ENCODE measurements at places on chromosomes 7 and 10.

DNA sequence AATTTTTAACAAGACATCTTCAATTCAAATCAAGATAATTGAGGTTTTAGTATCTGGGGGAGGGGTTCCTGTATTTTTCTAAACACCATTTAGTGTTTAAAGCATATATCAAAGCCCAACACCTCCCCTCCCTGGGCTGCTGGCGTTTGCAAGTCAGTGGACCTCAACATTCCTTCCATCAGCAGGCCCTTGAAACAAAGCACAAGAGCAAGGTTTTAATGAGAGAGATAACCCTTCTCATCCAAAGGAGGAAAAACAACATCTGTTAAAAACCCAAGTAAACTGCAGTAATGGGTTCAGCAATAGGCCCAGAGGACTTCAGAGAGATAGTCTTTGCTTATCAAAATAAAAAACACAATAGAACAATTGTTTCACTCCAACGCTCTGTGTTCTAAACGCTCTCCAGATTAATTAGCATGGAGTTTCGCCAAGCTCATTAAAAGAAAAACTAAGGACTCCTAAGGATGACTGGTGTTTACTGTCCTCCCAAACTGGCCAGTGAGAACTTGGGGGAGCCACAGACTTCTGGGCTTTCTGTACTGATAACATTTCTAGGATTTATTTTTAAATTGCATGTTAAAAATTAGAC, 2.5 kb downstream of the JCAD start:
- DNase-seq = no peak

GRCh38 chr10:92420546-92421275, 129.7 kb downstream of the MARCHF5 start:
- DNase-seq = no peak

DNA sequence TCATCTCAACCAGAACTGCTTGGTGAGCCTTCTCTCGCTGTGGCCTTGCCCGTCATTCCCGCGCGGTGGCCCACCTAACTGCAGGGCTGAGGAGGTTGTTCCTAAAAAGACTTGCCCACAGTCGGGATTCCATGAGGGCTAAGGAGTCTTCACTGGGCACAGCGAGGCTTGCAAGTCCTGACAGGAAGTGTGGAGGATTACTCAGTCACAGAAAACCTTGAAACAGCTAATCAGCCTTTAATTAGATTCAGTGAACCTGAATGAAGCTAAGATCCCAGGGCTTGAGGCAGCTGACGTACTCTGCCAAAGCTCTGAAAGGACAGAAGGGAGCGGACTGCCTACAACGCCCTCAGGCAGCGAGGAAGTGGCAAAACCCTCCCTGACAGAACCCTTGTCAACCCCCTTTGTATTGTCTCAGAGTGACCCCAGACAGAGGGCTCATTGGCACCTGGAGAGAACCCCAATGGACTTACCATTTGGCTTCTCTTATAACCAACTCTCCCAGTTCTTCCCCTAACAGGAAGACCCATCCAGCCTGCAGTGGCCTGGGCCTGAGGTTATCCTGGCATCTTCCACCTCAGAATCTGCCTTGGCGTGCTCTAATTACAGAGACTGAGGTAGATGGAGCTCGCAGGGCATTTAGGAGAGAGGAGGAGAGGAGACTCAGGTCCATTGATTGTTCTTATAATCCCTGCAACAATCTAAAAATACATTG, 2.5 kb upstream of the LAMB4 start:
- DNase-seq = no peak

DNA sequence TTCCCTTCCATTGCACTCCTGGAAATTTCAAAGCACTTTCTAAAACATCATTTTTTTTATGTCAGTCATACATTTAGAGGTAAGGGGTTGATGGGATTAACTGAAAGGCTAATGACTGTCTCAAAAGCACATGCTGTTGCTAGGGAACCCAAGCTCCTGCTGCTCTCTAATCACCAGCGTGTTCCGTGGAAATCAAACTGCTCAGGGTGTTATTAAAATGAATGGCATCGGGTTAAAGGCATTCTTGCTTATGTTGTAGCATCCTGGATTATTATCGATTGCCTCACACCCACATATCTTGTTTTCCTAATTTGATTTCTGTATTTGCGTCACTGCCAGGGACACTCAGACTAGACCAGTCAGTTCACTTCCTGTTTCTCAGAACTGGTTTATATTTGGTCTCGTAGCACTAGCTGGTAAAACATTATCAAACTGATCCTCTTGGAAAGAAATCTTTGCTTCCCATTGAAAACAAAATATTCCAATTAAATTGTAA, 216.5 kb upstream of the MKLN1 start:
- DNase-seq = no peak

- no peak for DNase-seq
Observed at GRCh38 chr10:126476246-126476645, 88.0 kb upstream of the ADAM12 start.

GRCh38 chr10:93464776-93465388, 17.3 kb downstream of the MYOF start:
- no peak for DNase-seq

GRCh38 chr7:70678621-70679251, 453.2 kb upstream of the GALNT17 start:
- DNase-seq = no peak

DNA sequence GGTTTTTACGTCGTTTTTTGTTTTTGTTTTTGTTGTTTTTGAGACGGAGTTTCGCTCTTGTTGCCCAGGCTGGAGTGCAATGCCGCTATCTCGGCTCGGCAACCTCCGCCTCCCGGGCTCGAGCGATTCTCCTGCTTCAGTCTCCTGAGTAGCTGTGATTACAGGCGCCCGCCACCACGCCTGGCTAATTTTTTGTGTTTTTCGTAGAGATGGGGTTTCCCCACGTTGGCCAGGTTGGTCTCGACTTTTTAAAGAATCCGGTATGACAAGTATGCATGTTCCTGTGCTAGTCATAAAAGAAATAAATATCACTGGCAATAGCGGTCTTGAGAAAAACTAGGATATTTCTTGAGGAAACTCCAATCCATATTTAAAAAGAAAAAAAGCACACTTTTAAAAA, 2.7 kb upstream of the ARL4A start:
- no peak for DNase-seq

All from T-helper 9 cell (primary cell).